AG04450 (cell line): ENCODE measurements at places on chromosomes 2 and 18.

- no peak for DNase-seq
Observed at GRCh38 chr2:198173242-198173641, 368.8 kb downstream of the PLCL1 start.

- DNase-seq: no peak
Observed at GRCh38 chr18:49743117-49743567, 70.2 kb downstream of the ACAA2 start.

- DNase-seq: no peak
Observed at GRCh38 chr18:78790511-78790910, 189.1 kb upstream of the SALL3 start.

DNA sequence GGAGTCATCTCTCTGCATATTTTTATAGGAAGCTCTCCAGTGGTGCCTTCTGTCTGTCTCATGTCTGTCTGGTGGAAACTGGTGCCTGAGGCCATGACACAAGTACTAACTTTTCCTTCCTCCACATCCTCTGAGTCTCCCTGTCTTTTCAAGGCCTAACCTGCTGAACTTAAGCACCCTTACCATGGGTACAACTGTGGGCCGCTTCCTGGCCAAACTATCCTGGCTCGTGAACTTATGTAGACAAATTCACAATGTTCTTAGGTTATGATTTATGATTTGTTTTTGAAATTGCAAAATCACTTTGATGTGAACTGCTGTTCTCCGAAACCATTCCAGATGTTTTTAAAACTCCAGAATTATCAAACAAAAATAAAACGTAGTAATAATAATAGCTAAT is 804.5 kb upstream of the POU3F3 start:
- DNase-seq: no peak

DNA sequence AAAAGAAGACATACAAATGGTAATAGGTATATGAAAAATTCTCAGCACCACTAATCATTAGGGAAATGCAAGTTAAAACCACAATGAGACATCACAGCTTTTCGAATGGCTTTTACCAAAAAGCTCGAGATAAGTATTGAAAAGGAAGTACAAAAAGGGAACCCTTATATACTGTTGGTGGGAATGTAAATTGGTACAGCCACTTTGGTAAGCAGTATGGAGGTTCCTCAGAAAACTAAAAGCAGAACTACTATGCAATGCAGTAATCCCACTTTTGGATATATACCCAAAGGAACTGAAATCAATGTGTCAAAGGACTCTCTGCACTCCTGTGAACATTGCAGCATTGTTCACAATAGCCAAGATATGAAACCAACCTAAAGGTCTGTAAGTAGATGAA is 107.5 kb upstream of the SPATS2L start:
- DNase-seq: no peak

DNA sequence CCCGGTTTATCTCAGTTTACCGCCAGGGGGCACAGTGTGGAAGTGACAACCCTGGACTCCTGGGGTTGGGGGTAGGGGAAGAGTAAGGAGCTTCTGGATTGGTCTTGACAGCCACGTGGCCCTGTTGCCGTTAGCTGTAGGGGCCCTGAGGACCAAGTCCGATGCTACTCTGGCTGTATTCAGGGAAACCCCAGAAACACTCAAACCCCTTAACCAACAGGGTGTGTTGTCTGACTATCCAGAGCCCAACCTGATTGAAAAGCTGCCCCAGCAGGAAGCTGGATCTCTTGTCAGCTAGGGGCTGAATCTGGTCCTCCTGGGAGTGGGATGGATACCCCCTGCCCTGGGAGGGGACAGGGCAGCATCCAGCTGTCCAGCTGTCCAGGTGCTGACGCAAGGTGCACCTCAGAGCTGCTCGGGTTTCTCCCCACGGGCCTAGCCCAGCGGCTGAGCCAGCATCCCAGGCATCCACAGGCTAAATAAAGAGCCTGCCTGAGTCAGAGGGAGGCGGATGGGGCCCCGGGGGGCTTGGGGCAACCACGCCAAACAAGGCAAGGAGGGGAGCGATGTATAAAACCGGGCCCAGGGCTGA is 3.1 kb upstream of the GMPPA start:
- DNase-seq: peak; percentile 47

DNA sequence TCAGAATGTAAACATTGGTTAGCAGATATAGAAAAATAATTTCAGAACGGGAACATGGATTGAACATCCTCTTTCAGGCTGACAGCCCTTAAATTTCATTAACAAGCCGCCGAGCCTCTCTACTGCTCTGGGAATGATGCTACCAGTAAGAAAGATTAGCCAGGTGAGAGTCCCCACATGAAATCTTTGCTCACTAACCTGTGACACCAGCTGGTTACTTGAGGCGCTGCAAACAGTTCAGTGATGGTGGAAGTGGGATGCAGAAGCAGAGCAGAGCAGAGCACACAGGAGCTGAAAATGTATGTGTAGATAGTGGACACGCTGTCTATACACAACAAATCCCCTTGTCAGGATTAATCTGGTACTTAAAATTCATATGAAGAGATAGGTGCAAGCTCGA is 721.1 kb downstream of the DPP10 start:
- DNase-seq: no peak

GRCh38 chr2:118061135-118061955 is 26.9 kb upstream of the INSIG2 start:
- no peak for DNase-seq

DNA sequence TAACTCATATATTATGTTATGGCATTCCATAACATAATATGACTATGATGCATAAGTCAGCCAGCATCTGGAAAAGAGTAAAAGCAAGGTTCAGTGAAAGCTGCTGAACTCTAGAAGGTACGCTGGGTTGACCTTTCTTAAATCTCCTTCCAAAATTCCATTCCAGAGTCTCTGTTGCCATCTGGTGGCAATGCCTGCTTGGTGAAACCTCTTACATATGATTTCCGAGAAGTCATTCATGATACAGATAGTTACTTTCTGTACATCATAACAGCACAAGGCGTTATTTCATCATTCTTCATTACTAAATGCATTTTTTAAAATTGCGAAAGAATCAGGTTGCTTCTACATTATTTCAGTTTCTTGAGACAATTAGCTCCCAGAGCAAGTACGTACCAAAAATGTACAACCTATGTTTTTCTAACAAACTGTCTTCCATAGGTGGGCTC is 7.0 kb upstream of the EPG5 start:
- peak; percentile 65 for DNase-seq

- no peak for DNase-seq
Observed at GRCh38 chr2:100174026-100174431, 31.6 kb upstream of the AFF3 start.

DNA sequence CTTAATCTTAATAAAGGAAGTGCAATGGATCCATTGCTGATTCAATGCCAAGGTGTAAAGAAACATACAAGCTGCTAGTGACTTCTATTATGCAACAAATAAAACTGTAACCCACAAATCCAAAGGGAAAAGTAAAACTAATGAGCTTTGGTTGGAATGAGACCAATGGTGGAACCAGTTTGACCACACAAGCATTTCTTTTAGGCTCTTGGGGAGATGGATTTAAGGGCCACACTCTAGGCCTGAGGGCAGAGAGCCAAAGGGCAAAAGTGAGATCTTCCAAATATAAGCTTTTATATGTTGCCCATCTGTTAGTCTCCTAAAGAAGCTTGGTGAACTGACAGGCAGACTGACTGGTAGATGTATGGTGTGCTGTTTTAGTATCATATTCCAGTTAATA is 41.5 kb upstream of the MMADHC start:
- DNase-seq: no peak

GRCh38 chr18:46010050-46010449 is 42.9 kb upstream of the EPG5 start:
- no peak for DNase-seq

- DNase-seq: peak; percentile 80
Observed at GRCh38 chr2:12587729-12588522, 128.8 kb upstream of the TRIB2 start.

- DNase-seq: no peak
Observed at GRCh38 chr2:61534926-61535325, 3.2 kb downstream of the XPO1 start.

DNA sequence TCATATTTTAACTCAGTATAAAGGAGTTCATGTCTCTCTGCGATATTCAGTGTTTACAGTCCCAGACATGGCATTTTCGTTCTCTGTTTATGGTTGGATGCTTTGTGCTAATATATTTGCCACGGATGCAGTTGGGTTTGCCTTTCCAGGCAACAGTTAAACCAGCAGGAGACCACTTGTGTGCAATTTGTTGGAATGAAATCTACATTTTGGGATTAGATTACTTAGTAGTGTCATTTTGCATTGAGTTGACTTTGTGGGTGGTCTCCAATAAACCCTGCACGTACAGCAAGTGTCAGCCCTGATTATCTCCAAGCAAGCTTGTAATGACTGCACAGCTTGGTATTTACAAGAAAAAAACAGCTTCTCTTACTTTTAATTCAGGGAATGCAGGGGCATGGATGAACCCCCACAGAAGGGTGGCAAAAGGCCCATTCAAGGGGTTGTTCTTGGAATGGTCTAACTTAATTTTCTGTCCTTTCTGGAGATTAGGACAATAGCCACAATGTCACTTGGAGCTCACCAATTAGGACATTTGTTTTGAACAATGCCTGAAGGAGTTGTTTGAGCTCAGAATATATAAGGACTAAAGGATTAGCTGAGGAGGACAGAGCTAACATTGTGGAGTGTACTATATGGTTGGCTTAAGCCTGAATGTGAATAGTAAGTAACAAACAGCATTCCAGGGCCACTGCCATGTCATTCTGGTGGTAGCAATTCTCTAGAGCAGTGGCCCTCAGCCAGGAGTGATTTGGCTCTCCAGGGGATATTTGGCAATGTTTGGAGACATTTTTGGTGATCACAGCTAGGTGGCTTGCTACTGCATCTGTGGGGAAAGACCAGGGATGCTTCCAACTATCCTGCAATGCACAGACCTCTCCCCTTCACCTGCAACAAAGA is 121.5 kb downstream of the SLC4A3 start:
- DNase-seq: no peak

DNA sequence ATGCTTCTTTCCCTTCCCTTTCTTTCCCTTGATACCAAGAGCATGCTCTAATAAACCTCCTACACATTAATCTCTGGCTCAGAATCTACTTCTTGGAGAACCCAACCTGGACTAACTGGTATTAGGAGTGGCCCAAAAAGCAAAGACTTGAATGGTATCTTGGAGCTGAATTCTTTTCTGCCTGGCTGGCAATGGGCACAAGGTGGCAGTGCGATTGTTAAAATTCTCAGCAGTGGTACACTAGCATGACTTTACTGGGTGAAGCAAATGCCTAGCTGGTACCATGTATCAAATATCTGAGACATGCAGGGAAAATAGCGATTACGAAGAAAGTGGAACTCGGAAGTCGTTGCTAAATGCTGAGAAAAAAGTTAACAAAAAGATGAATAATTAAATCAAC is 376.1 kb downstream of the XIRP2 start:
- no peak for DNase-seq
